ENCODE measurements at places on chromosomes 1 and 21.
A peak's percentile ranks its signal among the peaks of the same experiment; 100 is the strongest.

GRCh38 chr21:42568866-42569731, 55.4 kb downstream of the SLC37A1 start:
- peak; percentile 78 for DNase-seq

- peak; percentile 39 for DNase-seq
Measured at GRCh38 chr1:221712776-221713431, 29.0 kb downstream of the DUSP10 start.

- DNase-seq: peak; percentile 70
Measured at GRCh38 chr1:93625582-93626327, 55.9 kb downstream of the BCAR3 start.

GRCh38 chr1:181089676-181090544, 1.4 kb downstream of the IER5 start:
- peak; percentile 85 for DNase-seq

- no peak for DNase-seq
Measured at GRCh38 chr1:245255783-245256182, 101.0 kb downstream of the KIF26B start.
